Hematopoietic multipotent progenitor cell treated with erythropoietin and hydrocortisone succinate and interleukin-3 and kit ligand, for 15 days (in vitro differentiated cells): ENCODE measurements at places on chromosomes 11 and 22.

- DNase-seq = no peak
These were observed 15.5 kb upstream of the ZFTA start for GRCh38 chr11:63783925-63784592.

DNA sequence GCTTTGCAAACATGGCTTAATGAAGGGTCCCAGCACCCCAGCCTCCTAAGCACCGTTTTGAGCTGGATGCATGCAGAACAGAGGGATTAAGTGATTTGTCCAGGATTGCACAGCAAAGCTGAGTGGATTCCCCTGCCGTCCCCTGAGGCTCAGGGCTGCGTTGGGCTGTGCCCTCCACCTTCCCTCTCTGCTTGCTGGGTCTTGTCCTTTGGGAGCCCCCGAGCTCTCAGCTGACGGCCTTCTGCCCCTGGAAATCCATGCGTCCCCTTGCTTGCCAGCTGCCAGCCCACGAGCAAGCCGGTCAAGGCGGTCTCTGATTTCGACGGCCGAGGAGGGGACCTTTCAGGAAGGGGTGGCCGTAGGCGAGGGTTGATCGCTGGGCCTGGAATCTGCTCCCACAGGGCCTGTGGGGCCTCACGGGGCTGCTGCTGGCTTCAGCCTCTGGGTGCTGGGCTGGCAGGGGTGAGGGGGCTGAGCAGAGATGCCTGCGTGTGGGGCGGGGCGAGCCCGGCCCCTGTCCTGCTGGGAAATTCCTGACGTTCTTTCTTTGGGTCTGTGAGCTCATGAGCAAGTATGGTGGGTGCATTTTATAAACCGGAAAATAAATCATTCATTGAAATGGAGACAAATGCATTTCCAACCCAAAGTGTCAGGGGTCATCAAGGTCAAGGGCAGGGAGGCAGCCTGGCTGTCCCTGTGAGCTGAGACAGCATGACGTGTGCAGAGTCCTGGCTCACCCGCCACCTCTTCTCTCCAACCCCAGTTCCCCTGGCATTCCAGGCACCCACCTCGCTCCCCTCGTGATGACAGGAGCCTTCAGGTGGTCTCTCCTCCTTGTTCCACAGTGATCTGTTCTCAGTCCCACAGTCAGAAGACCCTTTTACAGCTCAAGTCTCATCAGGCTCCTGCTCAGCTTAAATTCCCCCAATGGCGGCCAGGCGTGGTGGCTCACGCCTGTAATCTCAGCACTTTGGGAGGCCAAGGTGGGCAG is 28.1 kb downstream of the FGF4 start:
- no peak for DNase-seq

GRCh38 chr11:2796091-2796490 is 89.5 kb downstream of the CDKN1C start:
- no peak for DNase-seq

DNA sequence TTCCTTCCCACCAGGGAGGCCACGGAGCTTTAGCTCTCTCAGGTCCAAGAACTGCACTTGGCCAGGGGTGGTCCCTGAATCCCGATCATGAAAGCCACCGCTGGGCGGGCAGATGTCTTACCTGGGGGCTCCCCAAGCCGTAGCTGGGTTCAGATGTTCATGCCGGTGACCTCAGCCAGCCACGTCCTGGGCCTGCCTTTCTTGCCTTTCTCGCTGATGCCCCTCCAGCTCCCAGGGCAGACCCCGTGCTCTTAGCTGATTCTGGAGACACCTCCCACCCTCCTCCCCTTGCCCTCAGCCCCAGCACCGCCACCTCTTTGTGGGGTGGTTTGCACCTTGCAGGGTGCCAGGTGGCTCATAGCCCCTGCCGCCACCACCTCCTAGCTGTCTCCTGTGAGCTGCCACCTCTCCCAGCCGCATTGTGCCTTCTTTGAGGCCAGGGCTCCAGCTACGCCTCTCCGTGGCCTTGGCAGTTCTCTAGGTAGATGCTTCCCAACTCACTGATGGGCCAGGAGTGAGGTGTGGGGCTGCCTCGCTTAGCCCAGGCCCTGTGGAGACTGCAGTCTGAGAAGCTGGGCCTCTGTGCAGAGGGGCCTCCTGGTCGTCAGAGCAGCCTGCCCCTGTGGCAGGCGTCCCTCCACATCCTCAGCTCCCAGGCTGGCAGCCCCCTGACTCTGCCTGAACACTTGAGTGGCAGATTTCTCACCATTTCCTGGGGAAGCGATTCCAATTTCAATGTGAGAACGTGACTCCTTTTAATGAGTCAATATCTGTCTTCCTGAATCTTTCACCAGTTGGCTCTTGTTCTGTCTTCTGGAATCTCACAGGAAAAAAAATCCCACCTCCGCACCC is 97.6 kb upstream of the B3GAT1 start:
- no peak for DNase-seq
